Astrocyte of the hippocampus (primary cell): ENCODE measurements at places on chromosomes 1 and 21.

DNA sequence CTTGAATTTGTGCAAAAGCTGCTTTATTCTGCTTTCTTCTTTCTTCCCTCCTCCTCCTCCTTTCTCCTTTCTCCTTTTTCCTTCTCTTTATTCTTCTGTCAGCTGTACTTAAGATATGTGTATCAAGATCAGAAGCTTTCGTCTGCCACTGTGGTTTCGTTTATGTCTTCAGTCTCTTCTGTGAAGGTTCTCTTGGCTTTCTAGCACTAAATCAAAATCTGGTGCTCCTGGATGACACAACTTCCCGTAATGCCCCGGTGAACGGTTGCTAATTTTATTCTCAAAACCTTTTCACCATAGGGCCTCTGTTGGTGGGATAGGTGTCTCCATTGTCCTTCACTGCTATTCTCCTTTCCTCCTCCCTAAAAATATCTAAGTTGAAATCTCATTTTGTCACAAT, 5.0 kb downstream of the ATF6 start:
- DNase-seq: no peak

DNA sequence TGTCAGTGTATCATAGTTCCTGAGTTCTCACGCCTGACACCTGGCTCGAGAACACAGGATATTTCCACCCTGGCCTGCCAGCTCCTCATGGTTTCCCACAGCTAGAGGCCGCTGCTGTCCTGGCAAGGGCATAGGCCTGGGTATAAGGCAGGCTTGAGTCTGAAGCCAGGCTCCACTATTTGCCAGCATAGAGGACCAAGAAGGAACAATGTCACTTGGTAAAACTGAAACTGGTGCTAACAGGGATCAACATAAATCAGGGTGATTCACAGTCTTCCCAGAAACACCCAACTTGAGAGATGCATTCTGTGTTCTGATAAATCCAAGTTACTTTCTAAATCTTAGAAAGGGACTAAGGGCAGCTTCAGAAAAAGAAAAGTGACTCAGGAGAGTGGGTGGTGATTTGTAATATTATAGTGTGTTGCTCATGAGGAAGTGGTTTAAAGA, 6.9 kb upstream of the S100A2 start:
- DNase-seq: peak; percentile 91

GRCh38 chr1:203121186-203122015, 6.1 kb upstream of the ADORA1 start:
- no peak for DNase-seq

DNA sequence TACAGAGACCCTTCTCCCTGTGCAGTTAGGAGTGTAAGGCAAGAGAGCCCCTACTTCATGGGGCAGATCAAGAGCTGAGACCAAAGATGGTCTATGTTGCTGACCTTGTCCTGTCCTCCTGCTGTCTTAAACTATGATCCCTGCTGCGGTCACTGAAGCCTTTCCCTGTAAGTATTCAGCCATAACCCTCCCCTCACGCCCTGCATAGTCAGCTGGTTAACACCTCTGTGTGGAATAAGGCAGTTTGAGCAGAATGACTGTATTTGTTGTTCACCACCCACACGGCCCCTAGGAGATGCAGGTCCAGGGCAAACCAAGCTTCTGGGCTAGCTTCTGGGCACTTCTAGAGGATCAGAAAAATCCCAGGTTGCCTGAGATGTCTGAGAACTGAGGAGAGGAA, 356 bp downstream of the TSPAN1 start:
- DNase-seq: no peak

DNA sequence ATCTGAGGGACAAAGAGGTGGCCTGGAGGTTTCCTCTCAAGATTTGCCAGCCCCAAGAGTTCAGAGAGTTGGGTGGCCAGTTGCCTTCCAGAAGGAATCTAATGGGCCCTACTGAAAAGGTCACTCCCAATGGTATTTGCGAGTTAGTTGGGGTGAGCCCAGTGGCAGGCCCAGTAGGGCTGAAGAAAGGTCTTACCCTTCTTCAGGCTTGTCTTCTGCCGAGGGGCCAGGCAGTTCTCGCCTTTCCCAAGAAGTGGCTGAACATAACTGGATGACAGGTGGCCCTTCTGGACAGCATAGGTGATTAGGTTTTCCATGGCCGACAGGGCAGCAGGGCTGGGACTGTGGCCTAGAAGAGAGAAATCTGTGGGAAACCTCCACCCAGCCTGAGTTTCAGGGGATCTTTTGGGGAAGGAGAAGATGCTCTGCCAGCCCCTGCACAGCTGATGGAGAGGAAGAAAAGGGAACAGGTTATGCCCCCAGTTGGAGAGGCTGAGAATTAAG, 7.2 kb downstream of the PGLYRP4 start:
- no peak for DNase-seq

GRCh38 chr1:47524272-47524671, 86.4 kb downstream of the FOXD2 start:
- DNase-seq: no peak

GRCh38 chr1:185501099-185501498, 184.1 kb upstream of the IVNS1ABP start:
- DNase-seq: no peak

- DNase-seq: no peak
Measured at GRCh38 chr1:31004231-31004621, 61.3 kb downstream of the PUM1 start.

DNA sequence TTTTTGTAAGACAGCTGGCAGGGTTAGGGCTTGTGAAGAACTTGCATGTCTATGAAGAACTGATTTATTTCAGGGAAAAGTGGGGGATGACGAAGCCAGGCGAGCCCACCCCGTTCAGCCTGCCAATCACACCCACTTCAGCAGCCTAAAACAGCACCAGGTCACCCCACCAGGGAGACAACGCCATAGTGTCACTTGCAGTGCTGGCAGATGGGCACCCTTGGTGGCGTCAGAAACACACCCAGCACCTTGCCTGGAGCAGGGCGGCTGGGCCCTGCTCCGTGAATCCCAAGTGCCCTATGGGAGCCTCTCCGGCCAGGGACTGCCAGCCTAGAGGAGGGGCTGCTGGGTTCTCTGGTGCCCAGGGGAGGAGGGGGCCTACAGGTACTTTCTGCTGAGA, 5.0 kb upstream of the NADK start:
- DNase-seq: no peak

GRCh38 chr1:16162163-16162822, 6.4 kb upstream of the EPHA2 start:
- no peak for DNase-seq

DNA sequence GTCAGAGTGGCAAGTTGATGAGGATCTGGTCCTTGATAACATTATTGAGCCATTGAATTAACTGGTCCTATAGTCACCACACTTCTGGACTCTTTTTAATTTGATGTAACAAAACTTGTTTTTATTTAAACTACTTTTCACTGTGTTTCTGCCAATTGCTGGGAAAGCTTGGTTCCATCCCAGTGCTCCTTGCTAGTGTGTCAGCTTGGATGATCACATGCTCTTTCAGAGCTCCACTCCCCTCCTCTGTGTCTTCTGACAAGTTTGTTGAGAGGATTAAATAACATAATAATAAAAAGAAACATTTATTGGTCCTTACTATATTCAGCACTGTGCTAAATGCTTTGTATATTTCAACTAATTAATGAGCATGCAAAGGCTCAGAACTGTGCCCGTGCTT, 448.5 kb upstream of the B3GALT2 start:
- DNase-seq: no peak

GRCh38 chr1:3031401-3032221, 10.3 kb downstream of the ACTRT2 start:
- no peak for DNase-seq

DNA sequence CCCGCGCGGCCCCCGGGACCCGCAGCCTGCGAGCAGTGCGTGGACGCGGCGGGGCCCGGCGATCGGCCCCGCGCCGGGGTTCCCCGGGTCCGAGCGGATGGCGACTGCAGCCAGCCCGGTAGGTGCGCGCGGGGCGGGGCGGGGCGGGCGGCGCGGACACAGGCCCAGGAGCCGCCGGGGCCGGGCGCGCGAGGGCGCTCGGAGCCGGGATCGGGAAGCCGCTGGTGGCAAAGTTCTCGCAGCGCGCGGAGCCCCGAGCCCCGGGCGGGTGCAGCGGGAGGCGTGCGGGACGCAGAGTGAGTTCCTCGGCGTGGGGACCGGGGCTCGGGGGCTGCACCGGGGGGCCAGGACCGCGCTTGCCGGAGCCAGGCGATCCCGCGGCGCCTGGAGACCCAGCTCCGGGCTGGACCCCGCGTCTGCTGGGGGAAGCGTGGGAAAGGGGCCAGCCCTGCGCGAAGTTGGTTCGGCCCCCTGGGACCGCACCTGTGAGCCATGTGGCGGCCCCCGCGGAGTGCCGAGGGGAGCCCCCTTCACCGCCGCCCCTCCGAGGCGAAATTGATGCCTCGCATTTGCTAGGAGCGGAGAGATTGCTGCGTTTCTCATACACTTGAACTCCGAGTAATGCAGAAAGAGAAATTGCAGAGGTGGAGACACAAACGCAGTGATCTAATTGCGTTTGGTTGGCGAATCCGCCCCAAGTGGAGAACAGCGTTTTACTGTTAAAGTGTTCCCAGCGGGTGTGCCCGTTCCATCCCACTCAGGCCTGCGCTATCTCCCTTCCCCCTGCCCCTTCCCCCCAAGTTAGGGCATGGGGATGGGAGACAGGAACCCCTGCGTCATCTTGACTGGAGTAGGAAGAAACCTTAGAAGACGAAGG, 228.9 kb upstream of the TMEM51 start:
- peak; percentile 81 for DNase-seq

DNA sequence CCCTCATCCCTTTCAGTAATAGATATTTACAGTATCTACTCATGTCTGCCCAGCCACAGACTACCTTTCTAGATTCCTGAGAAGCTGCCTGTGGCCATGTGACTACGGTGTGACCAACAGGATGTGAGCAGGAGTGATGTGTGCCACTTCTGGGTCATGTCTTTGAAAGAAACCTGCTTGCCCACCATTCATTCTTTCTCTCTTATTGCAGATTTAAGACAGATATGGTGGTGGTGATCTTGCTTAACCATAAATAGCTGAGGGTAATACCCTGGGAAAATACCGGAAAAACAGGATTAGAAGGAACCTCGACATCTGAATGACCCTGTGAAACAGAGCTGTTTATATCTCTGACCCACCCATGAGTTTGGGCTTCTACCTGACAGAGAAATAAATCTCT, 41.6 kb upstream of the GUCA2A start:
- no peak for DNase-seq

GRCh38 chr1:89842567-89843272, 21.9 kb downstream of the LRRC8D start:
- DNase-seq: no peak

DNA sequence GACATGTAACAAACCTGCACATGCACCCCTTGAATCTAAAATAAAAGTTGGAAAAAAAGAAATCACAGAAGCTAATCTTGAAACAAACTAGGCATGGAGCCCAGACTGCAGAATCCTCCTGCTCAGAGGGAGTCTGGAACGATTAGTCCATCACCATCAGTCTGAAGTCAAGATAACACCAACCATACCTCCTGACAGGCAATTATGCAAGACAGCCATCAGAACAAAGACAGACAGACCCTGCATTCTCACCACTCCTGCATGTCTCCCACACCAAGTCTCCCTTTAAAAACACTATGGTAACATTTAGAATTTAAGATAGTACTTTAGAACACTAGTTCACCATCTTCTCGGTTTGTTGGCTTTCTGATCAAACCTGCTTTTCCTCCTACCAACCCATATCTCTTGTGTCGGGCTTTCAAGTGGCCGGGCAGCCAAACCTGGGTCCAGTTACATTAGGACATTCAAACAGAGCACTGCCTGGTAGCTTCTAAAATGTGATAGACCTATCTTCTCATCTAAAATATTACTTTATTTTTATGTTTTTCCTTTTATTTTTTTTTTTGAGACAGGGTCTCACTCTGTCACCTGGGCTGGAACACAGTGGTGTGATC, 10.1 kb downstream of the YARS1 start:
- DNase-seq: peak; percentile 37

DNA sequence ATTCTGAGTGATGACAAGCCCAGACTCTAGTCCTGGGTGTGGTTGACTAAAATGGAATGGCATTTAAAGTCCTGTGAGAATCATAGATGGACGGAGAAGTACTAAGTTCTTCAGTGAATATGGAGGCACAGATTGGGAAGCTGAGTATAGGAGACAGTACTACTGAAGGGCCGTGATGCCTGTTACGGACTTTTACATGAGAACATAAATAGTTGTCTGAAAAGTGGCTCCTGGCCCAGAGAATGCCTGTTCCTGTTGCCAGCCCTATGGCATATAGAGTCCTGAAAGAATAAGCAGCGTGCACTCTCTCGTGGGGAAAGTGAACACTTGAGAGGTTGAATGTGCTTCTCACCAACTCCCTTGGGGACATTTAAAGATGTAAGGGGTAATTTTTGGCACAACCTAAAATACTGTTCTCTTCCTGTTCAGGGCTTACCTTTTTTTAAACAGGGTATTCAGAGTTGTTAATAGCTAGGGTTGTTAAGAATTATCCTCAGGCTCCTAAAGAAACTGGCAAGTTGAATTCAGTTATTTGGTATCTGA, 20.4 kb downstream of the CCT8 start:
- no peak for DNase-seq

DNA sequence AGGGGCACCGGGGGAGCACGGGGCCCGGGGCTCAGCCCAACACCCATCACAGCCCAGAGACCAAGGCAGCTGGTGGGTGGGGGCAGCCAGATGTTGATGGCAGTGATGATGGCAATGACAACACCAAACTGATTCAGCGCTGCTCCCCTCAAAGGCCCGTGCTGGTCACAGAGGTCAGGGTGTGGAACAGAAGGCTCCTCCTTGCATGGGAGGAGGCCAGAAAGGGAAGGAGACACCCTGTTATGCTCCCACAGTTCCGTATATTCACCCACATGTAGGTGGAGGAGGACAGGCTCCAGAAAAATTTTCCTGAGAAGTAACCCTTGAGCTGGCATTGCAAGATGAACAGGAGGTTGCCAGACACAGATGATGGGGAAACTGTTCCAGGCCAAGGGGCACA, 414 bp downstream of the GUCA2B start:
- DNase-seq: no peak

GRCh38 chr1:89361681-89362080, 2.2 kb upstream of the GBP6 start:
- no peak for DNase-seq

GRCh38 chr1:185739967-185740366, 5.8 kb downstream of the HMCN1 start:
- DNase-seq: no peak

GRCh38 chr1:38624336-38625039, 235.1 kb downstream of the RRAGC start:
- peak; percentile 28 for DNase-seq

DNA sequence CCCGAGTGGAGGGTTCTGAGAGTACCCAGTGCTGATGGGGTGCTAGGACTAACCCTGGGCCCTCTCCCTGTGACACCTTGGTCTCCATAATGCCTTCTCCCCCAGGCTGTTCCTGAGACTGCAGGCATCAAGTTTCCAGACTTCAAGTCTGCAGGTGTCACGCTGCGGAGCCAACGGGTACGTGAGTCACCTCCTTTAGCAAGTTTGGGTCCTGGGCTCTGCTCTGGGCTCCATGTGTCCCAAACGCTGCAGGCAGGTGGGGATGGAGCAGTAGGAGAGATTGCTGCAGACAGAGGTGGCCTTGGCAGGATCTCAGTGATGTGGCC, 6.0 kb downstream of the DMAP1 start:
- DNase-seq: no peak
